ENCODE measurements at places on chromosomes 4 and X.

GRCh38 chrX:14675500-14675899 lies 146.2 kb downstream of the GLRA2 start:
- DNase-seq = no peak

GRCh38 chr4:4952273-4952672 lies 67.0 kb downstream of the CYTL1 start:
- no peak for DNase-seq

GRCh38 chr4:139822391-139822790 lies 156.8 kb downstream of the MGST2 start:
- DNase-seq = no peak

GRCh38 chr4:105291925-105292324 lies 145.2 kb downstream of the TET2 start:
- no peak for DNase-seq

DNA sequence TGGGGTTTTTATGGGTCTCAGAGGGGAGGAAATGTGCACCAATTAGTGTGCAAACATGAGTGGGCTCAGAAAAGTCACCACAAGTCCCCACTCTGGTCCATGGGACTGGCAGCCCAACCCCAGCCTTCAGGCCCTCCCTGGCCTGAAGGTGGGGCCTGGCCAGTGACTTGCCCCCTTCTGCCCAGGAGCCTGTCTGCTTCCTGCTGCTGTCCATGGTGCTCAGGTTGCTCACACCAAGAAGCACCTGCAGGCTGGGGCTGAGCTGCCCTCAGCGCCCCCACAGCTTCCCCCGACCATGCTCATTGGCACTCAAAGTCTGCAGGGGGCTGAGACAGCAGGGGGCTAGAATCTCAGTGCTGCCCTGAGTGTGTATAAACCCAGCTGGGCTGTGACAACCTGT lies 30.6 kb upstream of the GC start:
- DNase-seq = no peak

DNA sequence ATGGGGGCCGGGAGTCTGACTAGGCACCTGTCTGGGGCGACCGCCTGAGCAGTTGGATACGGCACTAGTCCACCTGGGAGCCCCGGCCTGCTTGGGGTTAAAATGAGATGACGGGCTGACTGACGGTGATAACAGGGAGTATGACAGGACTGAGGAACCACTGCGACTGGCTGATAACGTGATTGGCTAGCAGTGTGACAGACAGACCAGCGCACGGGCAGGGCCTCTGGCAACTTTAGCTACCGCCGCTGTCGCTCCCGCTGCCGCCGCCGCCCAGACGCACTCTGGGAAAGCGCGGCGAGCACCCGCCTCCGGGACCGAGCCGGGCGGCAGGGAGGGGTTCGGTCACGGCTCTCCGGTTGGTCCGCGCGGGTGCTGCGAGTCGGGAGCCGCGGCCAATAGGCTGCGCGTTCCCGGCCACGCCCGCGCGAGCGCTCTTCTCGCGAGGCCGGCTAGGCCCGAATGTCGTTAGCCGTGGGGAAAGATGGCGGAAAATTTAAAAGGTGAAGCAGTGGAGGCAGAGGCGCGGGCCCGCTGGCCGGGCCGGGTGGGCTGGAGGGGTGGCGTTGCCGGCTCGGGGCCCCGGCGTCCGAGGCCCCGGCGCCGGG lies at the start of gene SUV39H1:
SUV39H1 (plus strand) TSS at position 434 of the 608 bp plus-strand sequence; CDS start at position 485, 51 bp downstream.
- peak; percentile 74 for DNase-seq

- DNase-seq = no peak
Measured at GRCh38 chrX:120739300-120739699, 109.4 kb upstream of the C1GALT1C1 start.

DNA sequence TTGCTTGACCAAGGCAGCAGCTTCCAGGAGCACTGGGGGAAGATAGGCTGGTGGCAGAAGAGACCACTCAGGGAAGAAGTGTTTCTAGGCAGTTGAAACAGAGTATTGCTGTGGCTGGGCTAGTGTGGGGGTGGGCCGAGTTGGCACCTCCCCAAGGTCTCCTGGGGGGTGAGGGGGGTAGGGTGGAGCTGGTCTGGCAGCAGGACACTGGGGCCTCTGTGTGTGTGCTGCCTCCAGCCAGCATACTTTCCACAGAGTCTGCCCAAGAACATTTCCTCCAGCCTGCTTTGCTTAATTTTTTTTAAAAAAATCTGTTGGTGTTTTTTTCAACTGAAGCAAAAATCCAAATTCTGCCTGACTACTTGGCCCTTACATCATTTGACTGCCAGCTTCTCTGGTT lies 4.0 kb downstream of the ITIH6 start:
- no peak for DNase-seq

- DNase-seq = no peak
Measured at GRCh38 chr4:16692046-16692445, 206.4 kb downstream of the LDB2 start.

GRCh38 chrX:97504431-97504830 lies 620.7 kb downstream of the RPA4 start:
- no peak for DNase-seq

DNA sequence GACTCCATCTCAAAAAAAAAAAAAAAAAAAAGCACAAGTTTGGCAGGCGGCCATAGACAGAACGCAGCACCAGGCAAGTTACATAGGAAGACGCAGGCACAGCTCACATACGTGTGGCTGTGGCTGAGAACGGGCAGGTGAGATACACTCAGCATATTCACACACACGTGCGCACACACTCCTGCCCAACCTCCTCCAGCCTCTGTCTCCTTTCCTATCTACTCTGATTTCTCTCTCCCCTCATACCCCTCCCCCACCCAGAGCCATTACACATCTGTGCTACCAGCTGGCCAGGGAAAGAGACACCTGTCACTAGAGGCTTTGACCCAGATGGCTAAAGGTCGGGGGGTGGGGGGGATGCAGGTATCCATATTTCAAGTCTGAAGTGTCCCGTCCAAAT lies 2.2 kb upstream of the SLC38A5 start:
- no peak for DNase-seq

DNA sequence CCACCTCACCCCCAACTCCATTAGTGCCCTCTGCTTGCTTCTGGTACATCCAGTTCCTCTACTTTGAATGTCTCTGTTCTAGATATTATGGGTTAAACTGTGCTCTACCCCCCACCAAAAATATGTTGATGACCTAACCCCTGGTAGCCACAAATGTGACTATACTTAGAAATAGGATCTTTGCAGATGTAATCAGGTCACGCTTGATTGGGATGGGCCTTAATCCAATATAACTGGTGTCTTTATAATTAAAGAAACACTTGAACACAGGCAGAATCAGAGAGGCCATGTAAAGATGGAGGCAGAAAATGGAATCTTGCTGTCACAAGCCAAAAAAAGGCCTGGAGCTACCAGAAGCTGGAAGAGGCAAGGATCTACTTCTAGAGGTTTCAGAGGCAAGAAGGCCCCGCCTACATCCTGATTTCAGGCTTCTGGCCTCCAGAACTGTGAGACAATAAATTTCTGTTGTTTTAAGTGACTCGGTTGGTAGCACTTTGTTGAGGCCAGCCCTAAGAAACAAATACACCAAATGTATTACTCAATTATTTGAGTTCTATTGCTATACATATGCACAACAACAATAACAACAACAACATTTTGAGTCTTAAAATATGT lies 220.0 kb downstream of the PPP3CA start:
- DNase-seq = no peak

DNA sequence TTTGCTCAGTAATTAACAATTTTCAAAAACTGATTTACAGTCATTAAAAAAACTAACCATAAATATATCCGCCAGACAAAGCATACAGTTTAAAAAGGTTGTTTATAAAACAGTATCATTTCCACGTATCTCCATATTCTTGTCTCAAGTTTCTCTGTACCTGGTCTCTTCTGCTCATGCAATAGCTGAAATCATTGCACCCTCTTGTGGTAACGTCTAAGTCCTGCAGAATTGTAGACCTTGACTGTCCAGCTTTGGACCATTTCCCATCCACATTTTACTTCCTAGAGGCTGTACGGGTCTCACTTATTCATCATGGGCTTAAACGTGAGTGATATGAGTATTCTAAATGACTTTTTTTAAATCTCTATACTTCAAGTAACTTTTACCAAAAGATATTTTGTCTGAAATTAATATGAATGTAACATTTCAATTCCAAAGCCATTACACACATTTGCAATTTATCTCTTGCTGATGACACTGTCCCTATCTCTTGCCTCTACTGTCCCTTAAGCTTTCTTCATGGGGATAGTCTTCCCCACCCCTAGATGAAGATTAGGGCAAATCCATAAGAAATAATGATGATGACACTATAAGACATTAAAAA lies 118.5 kb downstream of the BTC start:
- no peak for DNase-seq

GRCh38 chrX:97320305-97320704 lies 436.6 kb downstream of the RPA4 start:
- no peak for DNase-seq

DNA sequence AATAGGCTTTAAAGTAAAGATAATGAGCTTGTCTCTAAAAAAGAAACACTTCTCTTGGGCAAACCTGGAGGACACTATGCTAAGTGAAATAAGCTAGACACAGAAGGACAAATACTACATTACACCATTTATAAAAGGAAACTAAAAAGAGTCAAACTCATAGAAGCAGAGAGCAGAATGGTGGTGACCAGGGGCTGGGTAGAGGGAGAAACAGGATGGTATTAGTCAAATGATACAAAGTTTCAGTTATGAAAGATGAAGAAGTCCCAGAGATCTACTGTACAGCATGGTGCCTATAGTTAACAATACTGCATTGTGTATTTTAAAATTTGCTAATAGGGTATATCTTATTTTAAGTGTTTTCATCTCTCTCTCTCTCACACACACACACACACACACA lies 28.5 kb downstream of the ACSL4 start:
- no peak for DNase-seq

GRCh38 chrX:1249101-1249887 lies 19.3 kb upstream of the CSF2RA start:
- no peak for DNase-seq

DNA sequence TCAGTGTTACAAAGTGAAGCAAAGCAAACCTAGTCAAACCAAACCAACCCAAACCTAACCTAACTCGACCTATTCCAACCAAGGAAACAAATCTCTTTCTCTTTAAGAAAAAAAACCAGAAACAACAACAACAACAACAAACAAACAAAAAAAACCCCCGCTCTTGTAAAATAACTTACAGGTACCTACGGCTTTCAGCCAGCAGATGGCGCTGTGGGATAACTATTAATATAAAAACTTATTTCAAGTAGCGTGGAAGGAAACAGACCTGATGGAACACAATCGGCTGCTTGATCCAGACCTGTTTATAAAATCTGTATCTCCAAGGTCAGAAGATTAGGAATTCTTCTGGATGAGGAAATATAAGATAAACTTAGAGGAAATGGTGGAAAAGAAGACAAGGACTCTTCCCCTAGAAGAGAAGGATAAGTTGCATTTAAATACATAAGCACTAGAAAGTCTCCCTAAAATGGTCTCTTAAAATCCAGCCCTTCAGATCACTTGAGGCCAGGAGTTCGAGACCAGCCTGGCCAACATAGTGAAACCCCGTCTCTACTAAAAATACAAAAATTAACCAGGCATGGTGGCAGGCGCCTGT lies 34.4 kb upstream of the CDKL5 start:
- DNase-seq = peak; percentile 63

DNA sequence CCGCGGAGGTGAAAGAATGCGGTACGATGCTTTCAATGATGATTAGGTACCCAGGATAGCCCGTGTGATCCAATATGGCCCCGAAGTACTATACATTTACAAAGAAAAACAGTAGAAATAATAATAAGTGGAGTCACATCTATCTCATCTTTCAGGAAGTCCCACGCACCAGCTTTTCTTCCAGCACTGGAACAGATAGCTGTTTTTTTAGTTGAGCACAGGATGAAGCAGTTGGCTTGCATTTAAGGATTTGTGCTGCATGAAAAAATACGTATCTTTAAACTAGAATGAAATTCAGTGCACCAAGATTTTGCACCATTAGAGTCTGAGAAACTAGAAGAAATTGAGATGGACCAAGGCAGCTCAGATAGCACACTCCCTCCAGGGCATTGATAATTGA lies 44.1 kb downstream of the SMIM20 start:
- DNase-seq = no peak

- peak; percentile 16 for DNase-seq
Measured at GRCh38 chrX:133985164-133985966, at the start of gene GPC3. Gene GPC3, minus strand, starts transcription at chrX:133985594.

GRCh38 chrX:142978130-142978684 lies 47.5 kb upstream of the SPANXN4 start:
- DNase-seq = no peak

DNA sequence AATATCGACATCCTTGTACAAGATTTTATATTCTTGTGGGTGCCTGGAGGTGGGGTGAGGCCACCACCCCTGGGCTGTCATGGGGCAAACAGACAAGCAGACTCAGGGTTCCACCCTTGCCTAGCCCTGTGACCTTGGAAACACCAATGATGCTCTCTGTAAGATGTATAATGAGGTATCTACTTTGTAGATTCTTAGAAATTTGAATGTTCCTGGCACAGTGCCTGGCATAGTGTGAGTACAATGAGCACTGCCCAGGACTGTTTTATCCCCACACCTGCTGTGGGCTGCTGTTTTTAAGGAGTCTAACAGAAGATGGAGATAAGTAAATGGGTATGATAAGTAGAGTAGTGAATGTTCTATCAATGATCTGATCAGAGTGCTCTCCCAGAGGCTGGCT lies 3.1 kb downstream of the ZNF518B start:
- DNase-seq = no peak

GRCh38 chr4:119517361-119518229 lies 111.0 kb downstream of the PDE5A start:
- no peak for DNase-seq

DNA sequence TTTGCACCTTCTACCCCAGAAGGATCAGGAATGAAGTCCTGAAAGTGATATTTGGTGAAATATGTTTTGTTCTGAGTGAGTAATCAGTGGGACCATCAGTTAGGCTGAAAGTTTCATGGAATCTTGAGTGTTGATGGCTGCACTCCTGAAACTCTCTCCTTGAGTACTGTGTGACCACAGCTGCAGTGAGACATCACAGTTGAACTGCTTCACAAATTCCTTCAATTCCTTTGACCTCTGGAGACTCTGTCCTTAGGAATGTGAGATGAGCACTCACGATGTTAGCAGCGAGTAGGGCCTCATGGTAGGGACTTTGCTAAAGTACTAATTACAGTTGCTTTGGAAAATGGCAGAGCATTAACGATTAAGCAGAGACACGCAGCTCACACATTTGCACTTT lies 142.9 kb upstream of the SLC4A4 start:
- no peak for DNase-seq

- no peak for DNase-seq
Measured at GRCh38 chrX:109959356-109959871, 43.5 kb upstream of the TMEM164 start.

- no peak for DNase-seq
Measured at GRCh38 chr4:102563000-102563399, 61.8 kb downstream of the NFKB1 start.
